Diencephalon (tissue), 1 donor: ENCODE measurements at places on chromosomes 12 and 14. TPM values are rescaled to one million over a fixed set of nuclear protein-coding genes. Genes with fewer than 3 reads are reported as not detected.

ERBB3 gene
- total RNA-seq: 6.2 TPM

NXPH4 gene
- total RNA-seq: 4.4 TPM

PRICKLE1 gene
- total RNA-seq: 27.0 TPM

NELL2 gene
- total RNA-seq: 462 TPM

PRIM1 gene
- 21.9 TPM for total RNA-seq

HSPB8 gene
- 9.2 TPM for total RNA-seq

MYO1H gene
- total RNA-seq: 1.4 TPM

OASL gene
- total RNA-seq: 0.46 TPM

TNS2 gene
- total RNA-seq: 16.1 TPM

BDKRB2 gene
- 0.69 TPM for total RNA-seq

TSHR gene
- 0.92 TPM for total RNA-seq

LRIG3 gene
- total RNA-seq: 9.0 TPM

ADAM21 gene
- total RNA-seq: 0.69 TPM

PIANP gene
- total RNA-seq: 4.4 TPM
